ENCODE measurements at places on chromosomes 13 and 19. TPM values are rescaled to one million over a fixed set of nuclear protein-coding genes. Genes with fewer than 3 reads are reported as not detected.

DNA sequence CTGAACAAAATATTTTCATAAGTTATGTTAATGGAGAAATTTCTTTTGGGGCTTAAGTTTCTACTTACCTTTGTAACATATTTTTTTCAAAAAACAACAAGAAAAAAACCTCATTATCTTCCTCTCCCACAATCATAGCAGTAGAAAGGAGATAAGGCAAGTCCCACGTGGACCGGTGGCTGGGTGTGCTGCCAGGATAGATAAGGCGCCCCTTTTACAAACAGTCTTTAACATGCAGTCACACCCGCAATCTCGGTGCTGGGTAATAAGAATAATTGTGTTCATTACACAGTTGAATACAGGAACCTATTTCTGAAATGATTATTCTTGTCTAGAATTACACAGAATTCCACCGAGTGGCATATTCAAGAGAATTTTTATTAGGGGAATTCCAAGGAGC is 1202.3 kb downstream of the UQCRFS1 start:
- DNase-seq, result no peak

DNA sequence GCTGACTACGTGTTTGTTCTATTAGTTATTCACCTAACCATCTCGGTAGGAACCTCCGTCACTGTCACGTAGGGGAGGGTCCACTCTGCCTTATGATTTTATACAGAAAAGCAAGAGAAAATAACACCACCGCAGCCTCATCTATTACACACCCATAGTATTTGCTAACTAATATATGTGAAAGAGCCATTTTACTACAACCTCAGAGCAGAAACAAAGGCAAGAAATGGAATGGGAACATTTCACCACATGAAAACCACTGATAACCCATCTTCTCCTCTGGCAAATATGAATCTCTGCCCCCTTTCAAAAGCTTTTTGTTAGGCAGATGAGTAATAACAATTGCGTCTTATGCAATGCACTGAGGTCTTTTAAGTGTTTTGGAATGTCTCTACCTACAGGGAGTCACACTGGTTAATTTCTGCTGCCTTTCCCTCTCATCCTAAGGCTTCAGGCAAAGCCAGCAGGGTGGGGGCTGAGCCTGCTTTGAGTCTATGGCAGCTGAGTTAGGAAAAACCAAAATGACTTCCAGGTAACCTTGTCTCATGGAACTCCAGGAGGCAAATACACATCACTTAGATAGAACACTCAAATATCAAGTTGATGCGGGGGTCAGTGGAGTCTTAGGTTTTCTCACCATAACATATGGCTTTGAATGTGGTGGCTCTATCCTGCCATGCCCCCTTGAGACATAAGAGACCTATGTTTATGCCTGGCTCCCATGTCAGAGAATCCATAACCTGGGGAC is 15.0 kb downstream of the TSHZ3 start:
- DNase-seq, result no peak

GRCh38 chr13:48873587-48873986 is 102.1 kb upstream of the FNDC3A start:
- DNase-seq, result no peak

The SOX1 gene
- not detected for total RNA-seq

Measured in transverse colon (tissue), 4 donors.